NCI-H1105 treated with DMSO at 0.1 percent for 48 hours (cell line): ENCODE measurements at places on chromosomes 11 and 22.

DNA sequence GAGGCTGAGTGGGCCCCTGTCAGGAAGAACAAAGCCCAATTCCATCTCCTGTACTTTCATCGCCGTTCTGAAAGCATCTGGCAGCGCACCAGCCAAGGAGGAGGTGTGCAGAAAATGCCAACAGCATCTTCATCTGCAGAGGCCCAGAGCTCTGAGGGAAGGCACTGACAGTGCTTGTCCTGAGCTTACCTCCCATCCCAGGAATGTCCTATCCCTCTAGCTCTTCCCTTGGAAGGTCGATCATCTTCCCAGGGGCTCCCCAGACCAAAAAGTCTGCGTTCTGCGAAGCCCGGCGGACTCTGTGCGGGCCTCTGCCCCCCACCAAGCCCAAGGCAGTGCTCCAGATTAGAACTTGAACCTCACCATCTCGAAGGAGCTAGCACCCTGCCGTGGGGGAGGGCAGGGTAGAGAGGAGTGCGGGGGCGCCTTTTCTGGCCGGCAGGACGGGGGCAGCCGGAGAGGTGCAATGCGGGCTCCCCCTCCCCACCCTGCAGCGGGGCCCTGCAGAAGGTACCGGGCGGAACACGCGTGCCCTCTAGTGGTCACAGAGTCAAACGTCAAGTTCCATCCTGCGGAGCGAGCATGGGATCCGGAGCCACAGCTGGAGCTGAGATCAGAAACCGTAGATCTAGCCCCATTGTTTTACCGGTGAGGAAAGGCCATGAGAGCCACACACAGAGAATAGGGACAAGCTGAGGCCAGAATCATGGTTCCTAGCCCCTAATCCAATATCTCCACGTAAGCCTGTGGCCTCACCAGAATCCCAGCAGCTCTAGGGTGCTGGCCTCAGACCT, 5.0 kb downstream of the SCN2B start:
- DNase-seq: peak; percentile 87

DNA sequence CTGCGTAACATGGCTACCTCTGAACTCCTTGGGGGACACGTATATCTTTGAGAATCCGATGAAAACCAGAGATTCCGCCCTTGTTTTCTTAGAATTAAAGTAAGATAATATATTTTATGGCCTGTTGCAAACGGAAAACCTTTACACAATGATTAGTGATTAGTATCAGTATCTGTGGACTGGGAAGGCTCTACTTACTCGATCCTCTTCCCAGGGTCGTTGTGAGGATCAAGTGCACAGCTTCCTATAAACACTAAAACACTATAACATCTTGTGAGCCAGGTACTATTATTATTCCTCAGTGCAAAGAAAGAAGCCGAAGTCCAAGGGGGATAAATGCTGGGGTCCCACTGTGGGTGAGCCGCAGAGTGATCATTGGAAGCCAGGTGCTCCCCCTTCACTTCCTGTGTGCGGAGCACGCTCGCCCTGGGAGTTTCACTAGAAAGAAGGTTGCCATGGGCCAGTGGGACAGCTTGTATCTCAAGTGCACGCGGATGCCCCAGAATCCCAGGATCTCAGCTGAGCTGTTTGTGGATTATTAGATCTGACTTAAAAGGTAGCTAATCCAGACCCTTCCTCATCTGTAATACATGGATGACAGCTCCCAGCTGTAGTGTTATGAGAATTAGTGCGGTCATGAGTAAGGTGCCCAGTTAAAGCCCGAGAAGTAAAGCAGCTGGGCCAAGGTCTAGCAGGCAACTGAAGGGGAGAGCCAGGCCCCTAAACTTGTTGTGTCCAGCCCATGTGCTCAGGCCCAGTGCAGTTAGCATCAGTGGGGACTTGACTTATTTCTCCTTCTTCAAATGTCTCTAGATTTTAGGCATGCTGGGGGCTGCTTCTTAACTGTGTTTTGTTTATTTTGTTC, 839 bp downstream of the CBY1 start:
- DNase-seq: peak; percentile 8

DNA sequence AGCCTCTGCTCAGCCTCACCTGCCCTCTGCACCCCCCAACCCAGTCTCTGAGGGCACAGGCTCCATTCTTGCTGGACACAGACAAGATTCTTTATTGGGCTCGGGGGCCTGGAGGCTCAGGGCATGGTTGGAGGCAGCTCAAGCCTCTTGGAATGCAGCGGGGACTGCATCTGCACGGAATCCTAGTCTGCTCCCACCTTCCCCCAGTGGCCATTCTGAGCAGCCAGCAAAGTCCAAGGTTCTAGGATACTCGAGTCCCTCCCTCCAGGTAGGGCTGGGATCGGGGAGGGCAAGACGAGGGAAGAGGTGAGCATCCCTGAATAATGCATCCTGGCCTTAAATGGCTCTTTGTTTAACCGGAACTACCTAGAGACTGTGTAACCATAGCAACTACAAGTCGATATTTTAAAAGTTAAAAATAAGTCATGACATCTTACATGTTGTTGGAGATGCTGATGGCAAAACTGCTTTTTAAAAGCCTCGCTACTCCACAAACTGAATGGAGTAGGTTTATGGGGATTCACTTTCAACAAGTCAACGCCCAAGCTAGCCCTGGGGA, 10.7 kb upstream of the IGSF22 start:
- no peak for DNase-seq

DNA sequence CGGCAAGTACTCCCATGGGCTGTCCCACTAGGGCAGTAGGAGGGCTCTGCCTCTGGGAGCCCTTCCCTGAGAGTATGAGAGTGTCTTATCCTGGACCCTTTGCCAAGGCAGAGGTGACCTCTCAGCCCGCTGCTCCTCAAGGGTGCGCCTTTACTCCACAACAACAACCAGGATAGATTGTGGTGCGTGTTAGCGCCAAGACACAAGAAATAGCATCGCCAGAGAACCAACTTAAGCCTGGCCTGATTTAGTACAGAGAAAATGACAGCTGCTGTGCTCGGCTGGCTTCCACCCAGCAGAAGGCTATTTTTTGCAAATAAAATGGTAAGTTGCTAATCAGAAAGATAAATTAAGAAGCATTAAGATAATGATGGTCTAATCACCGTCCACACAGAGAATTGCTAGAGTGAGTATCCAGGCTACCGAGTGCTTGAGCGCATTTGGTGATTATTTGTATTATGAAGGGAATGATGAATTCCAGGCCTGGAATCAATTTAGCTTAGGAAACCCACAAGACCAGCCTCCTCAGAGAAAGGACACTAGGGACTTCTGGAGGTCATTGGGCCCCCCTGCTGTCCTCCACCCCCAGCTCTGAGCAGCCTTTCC, 119.8 kb downstream of the PKNOX2 start:
- no peak for DNase-seq

DNA sequence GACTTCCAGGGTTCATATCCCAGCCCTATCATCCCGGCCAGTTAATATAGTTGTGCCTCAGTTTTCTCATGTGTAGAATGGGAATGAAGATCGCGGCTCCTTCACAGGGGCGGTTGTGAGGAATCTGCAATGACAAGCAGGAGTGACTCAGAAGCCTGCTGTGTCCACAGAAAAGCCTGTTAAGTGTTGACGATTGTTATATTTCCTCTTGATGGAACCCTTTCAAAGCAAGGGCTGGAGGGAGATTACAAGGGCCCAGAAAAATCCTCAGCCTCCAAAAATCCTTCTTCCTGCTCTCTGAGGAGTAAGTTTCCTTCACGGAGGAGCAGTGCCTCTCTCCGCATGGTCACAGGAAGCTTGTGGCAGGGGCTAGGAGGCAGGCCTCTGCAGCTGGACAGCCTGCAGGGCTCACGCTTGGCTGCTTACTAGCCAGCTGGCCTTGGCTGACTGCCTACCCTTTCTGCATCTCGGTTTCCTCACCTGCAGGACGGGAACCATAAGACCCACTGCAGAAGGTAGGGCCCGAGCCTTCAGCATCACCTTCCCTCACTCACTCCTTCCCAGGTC, 63.4 kb downstream of the CACNG2 start:
- DNase-seq: no peak

- no peak for DNase-seq
Measured at GRCh38 chr11:64208086-64208795, 1.7 kb downstream of the FERMT3 start.
